ENCODE measurements at places on chromosomes 5 and 9. TPM values are rescaled to one million over a fixed set of nuclear protein-coding genes. Genes with fewer than 3 reads are reported as not detected.

Gene GFI1B
- under 0.01 TPM for total RNA-seq

Gene ZBED3
- total RNA-seq = 3.2 TPM

Gene LECT2
- total RNA-seq = not detected

Gene ADGRV1
- 150 TPM for total RNA-seq

All from temporal lobe (tissue), 4 donors.